ENCODE measurements at places on chromosomes 7 and 10.

- peak; percentile 26 for DNase-seq
These were observed at the start of gene CACNA2D1 for GRCh38 chr7:82443547-82444219. Gene CACNA2D1, minus strand, starts transcription at chr7:82443777.

- DNase-seq: no peak
These were observed 106.2 kb downstream of the PLXDC2 start for GRCh38 chr10:19922236-19922963.

GRCh38 chr7:111952783-111953182, 253.4 kb downstream of the DOCK4 start:
- no peak for DNase-seq

- no peak for DNase-seq
These were observed 52.7 kb downstream of the GRB10 start for GRCh38 chr7:50729962-50730361.

GRCh38 chr10:79219322-79219957, 127.8 kb upstream of the PPIF start:
- DNase-seq: no peak

GRCh38 chr7:55895021-55895420, 7.8 kb downstream of the ZNF713 start:
- no peak for DNase-seq

GRCh38 chr10:6530211-6530840, 49.8 kb downstream of the PRKCQ start:
- DNase-seq: peak; percentile 79

- no peak for DNase-seq
These were observed 338.6 kb upstream of the SEMA3A start for GRCh38 chr7:84533182-84533581.

DNA sequence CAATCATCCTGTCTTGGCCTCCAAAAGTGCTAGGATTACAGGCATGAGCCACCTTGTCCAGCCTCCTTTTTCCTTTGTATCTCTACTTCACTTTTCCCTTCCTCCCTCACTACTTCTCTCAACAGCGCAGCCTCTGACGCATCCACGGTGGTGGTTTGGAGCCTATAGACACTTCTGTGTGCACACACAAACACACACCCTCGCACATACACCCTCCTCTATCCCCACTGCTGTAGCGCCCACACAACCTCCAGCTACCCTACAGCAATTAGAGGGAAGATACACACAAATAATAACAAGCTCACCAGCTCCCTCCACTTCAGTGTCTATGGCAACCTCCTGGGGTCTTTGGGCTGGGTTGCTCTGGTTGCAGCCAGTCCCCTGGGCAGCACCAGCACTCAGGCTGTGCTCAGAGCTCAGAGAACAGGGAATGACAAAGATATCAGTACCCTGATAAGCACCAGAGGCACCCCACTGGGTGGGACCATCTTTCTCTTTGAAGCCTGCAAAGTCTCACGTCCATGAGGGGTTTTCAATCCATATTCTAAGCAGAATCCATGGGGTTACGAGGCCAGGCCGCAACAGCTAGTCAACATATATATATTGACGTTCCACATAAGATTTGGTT, 3.3 kb upstream of the CAMK2G start:
- no peak for DNase-seq

DNA sequence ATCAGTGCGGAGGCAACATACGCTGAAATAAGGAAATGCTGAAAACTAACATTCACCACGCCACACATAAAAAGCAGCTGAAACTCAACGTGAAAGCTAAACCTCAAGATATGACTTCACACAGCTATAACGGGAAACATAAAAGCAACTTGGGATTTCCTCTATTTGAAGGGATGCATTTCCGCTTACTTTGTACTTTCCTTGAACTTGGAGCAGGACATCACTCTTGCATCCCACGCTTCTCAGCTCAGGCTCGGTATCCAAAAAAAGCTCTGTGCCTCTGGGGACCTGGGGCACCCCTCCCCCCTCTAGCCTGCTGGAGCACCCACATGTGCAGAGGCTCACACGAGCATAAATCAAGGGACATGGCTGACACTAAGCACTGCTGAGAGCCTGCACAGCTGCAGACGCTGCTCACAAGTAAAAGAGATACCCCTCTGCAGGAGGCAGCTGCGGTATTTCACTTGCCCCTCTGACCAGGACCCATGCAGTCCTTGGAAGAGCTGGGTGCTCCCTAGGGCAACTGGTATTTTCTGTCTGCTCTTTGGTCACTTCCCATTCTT, 34.2 kb downstream of the PARD3 start:
- no peak for DNase-seq

GRCh38 chr7:39594988-39595620, 28.3 kb upstream of the RALA start:
- DNase-seq: no peak

- DNase-seq: no peak
These were observed 324.4 kb downstream of the BICC1 start for GRCh38 chr10:58836991-58837575.

DNA sequence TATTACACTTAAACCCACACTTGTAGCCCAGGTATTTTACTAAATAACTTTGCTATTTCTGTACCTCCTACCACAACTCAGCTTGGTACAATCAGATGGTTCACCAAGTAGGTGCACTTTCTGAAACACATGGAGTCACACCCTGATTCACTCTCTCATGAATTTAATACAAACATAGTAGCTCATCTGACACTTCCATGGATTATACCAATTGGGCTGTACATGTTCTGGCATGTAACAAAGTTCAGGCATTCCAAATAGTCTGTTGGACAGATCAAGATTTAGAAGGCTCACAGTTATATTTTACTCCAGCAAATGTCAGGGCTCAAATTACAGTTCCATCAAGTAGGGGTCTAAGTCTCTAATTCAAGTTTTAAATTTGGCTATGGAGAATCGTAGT, 62.2 kb upstream of the RNF148 start:
- DNase-seq: no peak

GRCh38 chr10:74233281-74233680, 82.3 kb downstream of the ADK start:
- DNase-seq: no peak

GRCh38 chr7:126223729-126224128, 1029.0 kb downstream of the GRM8 start:
- no peak for DNase-seq

- no peak for DNase-seq
These were observed 12.9 kb upstream of the HOXA2 start for GRCh38 chr7:27115221-27116026.

GRCh38 chr10:101050208-101051069, 11.3 kb upstream of the KAZALD1 start:
- DNase-seq: peak; percentile 87

DNA sequence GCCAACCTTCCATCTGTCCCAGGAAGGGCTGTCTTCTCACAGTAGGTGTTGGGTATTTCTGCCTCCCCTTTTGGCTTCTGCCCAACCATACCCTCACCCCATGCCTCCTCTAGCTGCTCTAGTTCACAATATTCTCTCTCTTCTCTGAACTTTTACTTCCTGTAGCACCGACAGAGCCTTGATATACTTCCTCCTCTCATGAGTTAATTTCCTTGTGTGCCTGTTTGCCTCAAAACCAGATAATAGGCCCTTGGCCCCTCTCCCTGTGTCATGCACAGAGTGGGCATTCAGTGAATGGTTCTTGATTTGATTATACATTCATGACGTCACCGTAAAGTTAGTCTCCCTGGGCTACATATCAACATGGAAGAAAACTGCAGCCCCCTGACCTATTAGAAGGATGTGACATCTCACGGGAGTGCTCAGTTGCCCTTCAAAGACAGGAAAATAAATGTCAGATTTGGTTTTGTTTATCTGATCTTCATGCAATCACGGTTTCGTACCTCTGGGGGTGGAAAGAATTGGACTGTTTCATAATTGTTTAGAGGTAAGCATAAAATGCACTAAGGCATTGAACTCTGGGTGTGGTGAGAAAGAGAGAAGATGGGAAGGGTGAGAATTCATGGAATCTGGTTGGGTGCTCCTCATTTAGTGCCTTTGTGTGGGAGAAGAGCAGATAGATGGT, 127.7 kb downstream of the ITIH5 start:
- DNase-seq: no peak

DNA sequence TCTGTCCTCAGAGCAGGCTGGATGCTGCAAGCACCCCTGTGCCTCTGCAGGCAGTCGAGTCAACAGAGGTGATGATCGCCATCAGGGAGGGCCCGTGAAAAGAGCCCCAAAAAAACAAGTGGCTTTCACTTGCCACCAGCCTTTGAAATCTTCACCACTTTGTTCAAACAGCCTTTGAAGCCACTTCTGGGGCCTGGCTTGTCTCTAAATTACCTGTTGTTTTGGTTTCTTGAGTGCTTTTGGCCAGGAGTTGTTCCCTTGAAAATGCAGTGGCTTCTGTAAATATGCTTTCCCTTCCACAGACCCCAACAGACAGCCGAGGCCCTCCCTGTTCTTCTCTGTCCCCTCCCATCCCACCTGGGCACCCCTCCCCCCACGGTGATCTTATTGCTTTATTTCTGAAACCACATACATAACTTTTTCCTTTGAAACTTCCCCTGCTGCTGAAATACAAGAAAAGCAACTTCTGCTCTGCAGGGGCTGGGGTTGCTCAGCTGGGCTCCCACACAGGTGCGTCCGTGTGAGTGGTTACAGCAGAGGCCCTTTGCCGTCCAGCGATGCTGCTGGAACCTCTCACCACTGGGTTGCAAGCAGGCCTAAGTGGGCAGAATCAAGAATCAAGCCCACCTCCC, 283.8 kb upstream of the SHH start:
- peak; percentile 45 for DNase-seq

DNA sequence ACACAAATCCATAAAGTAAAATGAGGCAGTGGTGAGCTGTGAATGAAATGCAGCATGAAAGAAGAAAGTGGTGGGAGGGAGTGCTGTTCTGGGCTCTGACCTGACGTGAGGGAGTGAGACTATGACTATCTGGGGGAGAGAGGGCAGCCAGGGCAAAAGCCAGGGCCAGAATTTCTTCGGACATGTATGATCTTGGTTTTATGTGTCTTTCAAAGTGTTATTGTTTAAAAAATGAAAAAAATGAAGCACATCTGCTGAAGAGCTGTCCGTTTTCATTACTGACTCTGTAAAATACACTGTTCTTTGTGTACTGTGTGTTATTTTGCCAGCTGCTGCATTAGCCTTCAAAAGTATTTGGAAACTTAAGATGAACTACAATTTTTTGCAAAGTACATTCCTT, 70.2 kb upstream of the KLF14 start:
- DNase-seq: no peak

DNA sequence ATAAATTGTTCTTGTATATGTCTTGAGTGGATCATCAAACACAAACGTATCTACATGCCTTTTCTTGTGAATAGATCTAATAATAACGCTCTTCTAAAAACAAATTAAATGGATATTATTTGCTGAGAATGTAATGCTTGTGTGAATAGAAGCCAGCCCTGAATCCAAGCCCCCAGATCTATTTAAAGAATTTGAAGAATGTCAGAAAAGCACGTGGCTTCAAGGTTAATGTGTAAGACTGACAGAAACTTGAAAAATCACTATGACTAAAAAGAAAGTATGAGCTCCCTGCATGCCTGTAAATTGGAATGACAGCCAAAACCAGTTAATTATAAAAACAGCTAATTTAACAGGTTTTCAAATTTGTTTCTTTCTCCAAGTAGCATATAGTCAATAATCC, 43.2 kb upstream of the ATRNL1 start:
- DNase-seq: no peak

DNA sequence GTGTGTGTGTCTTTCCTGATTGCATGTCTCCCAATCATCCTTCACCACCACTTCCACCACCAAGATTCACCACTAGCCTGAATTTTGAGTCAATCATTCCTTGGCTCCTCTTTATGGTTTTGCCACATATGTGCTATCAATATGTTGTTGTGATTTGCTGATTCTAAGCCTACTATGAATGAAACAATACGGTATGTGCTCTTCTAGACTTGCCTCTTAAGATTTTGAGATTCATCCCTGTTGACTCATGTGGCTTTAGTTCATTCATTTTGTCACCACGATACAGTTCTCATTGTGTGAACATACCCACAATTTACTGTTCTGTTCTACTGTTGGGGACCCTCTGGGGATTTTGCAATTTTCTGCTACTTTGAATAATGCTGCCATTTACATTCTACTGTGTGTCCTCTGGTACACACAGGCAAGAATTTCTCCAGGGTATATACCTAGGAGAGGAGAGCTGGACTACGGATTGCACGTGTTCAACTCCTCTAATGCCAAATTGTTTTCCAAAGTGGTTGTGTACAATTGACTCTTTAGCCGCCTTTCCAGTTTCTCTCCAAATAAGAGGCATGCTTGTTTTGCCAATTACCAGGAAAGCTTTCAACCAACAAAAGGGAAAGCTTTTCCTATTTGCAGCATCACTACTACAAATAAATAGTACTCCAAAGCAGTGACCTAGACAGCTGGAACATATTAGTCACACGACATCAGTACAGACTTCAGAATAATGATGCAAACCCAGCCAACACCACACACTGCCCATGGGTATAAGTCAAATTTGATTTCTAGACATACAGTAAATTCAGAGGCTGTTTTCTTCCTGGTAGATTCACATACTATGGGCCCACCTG, 30.0 kb downstream of the SGMS1 start:
- no peak for DNase-seq

- DNase-seq: no peak
These were observed 377.7 kb upstream of the MGMT start for GRCh38 chr10:129089341-129089740.

DNA sequence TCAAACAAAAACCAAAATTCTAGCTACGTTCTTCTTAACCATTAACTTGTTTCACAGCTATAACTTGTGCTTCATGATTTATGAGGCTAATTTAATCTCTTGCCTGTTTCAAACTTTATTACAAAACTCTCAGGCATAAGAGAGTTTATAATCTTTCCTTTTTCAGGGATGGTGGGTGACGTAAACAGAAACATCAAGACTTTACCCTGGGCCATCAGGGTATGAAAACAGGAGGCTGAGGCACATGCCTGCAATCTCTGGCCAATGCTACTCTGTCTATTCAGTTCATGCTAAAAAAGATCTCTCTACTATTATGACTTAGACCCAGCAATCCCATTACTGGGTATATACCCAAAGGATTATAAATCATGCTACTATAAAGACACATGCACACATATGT, 55.9 kb upstream of the VWC2 start:
- DNase-seq: no peak

GRCh38 chr10:132607491-132607890, 69.9 kb downstream of the INPP5A start:
- DNase-seq: no peak
